ENCODE measurements at places on chromosomes 3 and 15.

- no peak for DNase-seq
Measured at GRCh38 chr15:24898715-24899272, 56.0 kb upstream of the SNRPN start.

DNA sequence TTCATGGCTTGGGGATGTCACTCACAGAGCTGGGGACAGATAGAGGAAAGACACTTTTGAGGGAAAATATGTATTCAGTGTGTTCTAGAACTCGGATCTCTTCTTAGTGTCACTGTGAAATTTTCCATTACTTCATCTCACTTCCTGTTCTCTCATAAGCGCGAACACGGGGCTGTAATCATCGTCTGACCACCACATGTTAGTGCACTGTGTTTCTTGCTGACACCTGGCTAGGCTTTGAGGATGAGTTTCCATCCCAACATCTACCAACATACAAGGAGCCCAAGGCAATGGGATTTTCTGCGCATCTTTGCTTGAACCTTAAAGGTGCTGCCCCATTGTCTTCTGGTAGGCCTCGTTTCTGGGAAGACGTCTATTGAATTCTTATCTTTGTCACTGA, 84.0 kb downstream of the LIPC start:
- no peak for DNase-seq

GRCh38 chr3:166688665-166689064, 691.4 kb downstream of the ZBBX start:
- DNase-seq: no peak

DNA sequence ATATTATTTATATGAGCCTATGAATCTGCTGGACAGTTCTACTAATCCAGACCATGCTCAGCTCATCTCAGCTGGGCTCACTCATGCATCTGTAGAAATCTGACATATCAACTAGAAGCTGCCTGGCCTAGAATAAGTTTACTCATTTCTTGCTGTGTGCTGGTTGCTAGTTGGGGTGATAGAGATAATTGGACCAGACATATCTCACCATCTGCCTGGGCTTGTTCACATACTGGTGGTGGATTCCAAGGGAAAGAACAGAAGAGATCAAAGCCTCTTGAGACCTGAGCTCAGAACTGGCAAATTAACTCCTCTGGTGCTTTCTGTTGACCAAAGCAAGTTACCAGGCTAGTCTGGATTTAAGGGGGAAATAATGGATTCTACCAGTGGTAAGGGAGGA, 109.1 kb downstream of the NSUN3 start:
- no peak for DNase-seq

- DNase-seq: no peak
Measured at GRCh38 chr3:150142936-150143335, 172.2 kb upstream of the PFN2 start.

DNA sequence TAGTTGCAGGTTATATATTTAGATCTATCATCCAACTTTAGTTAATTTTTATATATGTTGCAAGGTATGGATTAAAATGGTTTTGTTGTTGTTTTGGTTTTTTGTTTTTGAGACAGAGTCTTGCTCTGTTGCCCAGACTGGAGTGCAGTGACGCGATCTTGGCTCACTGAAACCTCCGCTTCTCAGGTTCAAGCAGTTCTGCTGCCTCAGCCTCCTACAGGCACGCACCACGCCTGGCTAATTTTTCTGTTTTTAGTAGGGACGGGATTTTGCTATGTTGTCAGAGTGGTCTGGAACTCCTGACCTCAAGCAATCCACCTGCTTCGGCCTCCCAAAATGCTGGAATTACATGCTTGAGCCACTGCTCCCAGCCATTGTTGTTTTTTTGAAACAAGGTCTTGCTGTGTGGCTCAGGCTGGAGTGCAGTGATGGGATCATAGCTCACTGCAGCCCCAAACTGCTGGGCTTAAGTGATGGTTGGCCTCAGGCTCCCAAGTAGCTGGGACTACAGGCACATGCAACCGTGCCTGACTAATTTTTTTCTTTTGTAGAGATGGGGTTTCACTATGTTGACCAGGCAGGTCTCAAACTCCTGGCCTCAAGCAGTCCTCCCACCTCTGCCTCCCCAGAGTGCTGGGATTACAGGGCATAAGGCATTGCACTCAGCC, 92.0 kb downstream of the ZNF609 start:
- no peak for DNase-seq

DNA sequence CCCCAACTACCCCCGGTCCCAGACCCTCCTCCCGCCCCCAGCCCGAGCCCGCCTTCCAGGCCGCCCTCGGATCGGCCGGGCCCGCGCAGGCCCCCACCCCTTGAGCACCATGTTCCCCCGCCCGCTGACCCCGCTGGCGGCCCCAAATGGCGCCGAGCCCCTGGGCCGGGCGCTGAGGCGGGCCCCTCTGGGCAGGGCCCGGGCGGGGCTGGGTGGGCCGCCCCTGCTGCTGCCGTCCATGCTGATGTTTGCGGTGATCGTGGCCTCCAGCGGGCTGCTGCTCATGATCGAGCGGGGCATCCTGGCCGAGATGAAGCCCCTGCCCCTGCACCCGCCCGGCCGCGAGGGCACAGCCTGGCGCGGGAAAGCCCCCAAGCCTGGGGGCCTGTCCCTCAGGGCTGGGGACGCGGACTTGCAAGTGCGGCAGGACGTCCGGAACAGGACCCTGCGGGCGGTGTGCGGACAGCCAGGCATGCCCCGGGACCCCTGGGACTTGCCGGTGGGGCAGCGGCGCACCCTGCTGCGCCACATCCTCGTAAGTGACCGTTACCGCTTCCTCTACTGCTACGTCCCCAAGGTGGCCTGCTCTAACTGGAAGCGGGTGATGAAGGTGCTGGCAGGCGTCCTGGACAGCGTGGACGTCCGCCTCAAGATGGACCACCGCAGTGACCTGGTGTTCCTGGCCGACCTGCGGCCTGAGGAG, 472 bp downstream of the CHST14 start:
- DNase-seq: no peak

- DNase-seq: no peak
Measured at GRCh38 chr3:157087780-157088600, 72.0 kb downstream of the CCNL1 start.

DNA sequence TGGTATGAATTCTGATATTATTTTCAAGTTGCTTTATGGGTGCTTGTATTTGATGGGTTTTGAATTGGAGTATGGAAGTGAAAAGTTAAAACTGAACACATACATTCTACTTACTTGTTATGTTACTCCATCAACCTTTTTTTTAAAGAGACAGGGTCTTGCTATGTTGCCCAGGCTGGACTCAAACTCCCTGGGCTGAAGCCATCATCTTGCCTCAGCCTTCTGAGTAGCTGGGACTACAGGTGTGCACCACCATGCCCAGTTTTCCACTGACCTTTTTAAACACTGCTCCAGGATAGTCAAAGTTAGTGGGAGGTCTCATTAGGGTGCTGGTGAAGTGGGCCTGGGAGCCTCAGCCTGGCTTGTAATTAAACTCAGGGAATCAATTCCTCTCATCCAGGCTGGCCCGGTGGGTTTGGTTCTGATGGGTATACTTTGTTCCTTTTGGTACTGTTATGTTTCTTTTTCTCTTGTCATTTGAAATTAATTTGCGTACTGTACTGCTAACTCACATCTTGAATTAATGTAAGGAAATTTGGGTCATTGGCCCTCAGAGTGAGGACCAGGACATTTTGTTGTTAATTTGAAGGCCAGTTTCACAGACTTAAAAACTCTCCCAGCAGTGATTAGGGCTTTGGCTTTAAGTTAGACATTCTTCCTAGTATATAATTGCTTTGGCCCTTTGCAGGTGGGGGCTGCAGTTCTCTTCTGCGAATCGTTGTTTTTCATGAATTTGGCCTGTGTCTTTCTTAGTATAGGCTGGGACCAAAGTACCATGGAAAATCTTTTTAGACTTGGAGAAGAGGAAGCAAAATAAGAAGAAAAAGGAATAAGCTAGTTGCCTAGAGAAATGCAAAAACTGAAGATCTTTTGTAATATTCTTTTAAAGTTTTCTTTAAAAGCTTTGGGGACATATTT, 66.9 kb downstream of the FNDC3B start:
- no peak for DNase-seq

DNA sequence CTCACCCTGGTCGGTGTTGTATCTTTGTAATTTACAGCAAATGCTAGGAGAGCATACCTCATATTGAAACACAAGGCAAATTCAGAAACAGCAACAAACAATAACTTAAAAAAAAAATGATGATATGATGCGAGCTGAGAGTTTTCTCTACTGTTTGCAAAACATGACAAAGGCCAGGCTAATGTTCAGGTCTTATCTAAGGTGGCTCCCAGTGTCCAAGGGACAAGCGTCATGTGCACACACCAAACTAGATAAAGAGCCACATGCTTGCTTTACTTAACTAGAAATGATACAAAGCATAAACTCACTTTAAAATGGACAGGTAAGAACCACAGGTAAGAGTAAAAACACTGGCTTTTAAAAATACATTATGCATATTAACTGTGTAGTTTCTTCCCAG, 375.9 kb downstream of the FOXP1 start:
- DNase-seq: no peak

GRCh38 chr3:43496740-43497375, 125.0 kb downstream of the ANO10 start:
- no peak for DNase-seq

DNA sequence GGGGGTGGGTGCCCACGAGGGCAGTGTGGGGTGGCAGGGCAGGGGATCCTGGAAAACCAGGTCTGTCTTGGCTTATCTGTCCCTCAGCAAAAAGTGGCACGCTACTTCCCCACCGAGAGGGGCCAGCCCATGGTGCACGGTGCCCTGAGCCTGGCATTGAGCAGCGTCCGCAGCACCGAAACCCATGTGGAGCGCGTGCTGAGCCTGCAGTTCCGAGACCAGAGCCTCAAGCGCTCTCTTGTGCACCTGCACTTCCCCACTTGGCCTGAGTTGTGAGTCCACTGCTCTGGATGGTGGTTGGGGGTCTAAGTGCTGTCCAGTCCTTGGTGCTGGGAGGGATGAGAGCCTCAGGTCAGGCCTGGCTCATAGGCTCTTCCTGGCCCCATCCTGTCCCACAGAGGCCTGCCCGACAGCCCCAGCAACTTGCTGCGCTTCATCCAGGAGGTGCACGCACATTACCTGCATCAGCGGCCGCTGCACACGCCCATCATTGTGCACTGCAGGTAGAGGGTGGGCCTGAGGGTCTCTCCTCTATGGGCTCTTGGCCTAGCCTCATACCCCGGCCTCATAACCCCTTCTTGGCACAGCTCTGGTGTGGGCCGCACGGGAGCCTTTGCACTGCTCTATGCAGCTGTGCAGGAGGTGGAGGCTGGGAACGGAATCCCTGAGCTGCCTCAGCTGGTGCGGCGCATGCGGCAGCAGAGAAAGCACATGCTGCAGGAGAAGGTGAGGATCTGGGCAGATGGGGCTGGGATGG, 31.1 kb downstream of the PTPN23 start:
- no peak for DNase-seq

GRCh38 chr15:80636675-80637074, 58.4 kb upstream of the ABHD17C start:
- DNase-seq: no peak

- DNase-seq: no peak
Measured at GRCh38 chr3:142973217-142974009, 9.9 kb upstream of the PAQR9 start.

DNA sequence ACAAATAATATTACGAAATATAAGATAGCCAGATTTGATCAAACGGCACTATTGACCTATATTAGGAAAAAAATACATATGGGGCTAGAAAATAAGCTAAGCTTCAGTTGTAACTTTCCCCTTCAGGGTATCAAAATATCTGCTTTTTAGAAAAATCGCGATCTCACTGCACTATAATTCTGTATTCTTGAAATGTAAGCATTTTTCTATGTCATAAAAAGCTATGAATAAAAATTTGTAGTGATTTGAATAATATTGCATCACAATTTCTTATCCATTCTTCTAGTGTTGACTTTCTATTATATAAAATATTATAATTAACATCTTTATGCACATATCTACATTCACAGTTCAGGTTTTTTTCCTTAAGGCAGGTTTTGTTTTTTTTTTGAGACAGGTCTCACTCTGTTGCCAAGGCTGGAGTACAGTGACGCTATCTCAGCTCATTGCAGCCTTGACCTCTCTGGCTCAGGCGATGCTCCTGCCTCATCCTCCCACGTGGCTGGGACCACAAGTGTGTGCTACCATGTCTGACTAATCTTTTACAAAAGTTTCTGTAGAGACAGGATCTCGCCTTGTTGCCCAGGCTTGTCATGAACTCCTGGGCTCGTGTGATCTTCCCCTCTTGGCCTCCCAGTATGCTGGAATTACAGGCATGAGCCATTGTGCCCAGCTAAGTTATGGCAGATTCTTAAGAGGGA, 21.6 kb downstream of the EMC4 start:
- DNase-seq: no peak

- DNase-seq: no peak
Measured at GRCh38 chr15:39448409-39448808, 132.5 kb upstream of the THBS1 start.

DNA sequence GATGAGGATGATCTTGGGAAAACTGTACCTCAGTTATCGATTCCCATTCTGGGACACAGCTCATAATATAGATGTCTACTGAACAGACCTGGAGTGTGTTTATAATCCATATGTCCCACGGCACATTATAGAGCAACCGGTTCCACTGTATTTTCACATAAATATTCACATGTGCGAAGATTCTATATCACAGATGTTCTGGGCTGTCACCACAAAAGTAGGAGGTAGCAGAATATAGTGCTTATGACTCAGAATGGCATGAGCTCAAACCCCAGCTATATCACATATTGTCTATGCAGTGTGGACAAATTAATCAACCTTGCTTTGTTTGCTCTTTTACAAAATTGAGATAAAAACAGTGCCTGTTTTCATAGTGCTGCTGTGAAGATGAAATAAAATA, 640.3 kb upstream of the ADAMTS9 start:
- DNase-seq: no peak

GRCh38 chr3:101542957-101543356, 18.7 kb upstream of the TRMT10C start:
- DNase-seq: no peak

- DNase-seq: no peak
Measured at GRCh38 chr3:14890476-14890875, 56.9 kb upstream of the NR2C2 start.

GRCh38 chr3:88147261-88147660, 2.5 kb upstream of the C3orf38 start:
- DNase-seq: no peak

DNA sequence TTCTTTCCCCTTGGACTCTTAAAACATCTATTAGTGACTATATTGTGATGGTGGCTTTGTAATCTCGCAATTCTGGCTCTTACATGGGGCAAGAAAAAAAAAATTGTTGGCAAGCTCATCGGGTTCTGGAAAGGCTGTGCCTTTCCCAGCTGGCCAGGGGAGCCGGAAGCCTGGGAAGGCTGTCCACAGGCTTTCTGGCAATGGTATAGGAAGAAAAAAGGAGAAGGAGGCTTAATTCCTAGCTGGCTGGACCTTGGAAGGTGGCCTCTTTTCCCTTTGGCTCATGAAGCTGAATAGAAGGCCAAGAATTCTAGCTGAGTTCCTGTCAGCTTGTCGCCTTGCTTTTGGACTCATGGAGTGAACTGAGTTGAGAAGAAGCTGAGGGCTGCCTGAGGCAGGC, 243.5 kb upstream of the SEMA6D start:
- DNase-seq: no peak

GRCh38 chr15:94542391-94542790, 311.0 kb downstream of the MCTP2 start:
- DNase-seq: no peak

- DNase-seq: no peak
Measured at GRCh38 chr3:52090933-52091468, 34.6 kb upstream of the DUSP7 start.

Measured in stimulated activated CD4-positive, alpha-beta T cell treated with anti-CD3 and anti-CD28 coated beads, Interleukin-1b, Interleukin-23, amount 100 ng/mL, for 1 hour (primary cell).